ENCODE measurements at places on chromosomes 2 and 18.

DNA sequence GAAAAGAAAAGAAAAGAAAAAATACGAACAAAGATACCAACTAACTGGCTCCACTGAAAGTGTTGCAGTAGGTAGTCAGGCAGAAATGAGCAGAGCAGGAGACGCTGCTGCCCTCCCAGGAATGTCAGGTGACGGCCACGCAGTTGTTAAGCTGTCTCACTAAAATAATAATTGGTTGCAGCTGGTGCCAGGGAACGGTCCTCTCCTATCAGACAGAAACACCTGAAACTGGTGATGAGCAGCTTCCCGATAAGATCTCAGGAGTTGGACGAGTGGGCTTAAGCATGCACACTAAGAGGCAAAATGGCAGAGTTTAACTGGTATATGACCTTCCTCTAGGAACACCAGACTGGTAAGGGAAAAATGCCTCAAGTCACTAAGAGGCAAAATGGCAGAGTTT, 611.1 kb downstream of the ZEB2 start:
- no peak for ATAC-seq

DNA sequence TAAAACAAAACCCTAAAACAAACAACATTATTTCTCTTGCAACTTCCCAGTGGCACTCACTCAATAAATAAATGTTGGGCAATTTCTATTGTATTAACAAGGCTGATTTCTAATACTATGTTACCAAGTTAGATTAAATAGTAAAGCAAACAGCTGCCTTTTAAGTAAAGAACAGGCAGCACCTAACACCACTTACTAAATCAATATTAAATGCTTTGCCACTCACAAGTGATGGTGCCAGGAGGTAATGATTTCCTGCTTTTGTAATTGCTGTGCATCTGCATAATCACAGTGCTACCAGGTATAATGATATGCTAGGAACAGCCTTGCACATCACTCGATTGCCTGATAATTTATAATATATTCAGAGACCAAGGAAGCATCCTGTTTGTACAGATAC, 276.5 kb downstream of the NBAS start:
- no peak for ATAC-seq

- no peak for ATAC-seq
These were observed 369.3 kb upstream of the KCNH7 start for GRCh38 chr2:163207693-163208370.

- peak; percentile 75 for ATAC-seq
These were observed 1.9 kb upstream of the MEIS1 start for GRCh38 chr2:66432801-66433694.

- ATAC-seq: no peak
These were observed 99.3 kb downstream of the ASB1 start for GRCh38 chr2:238525990-238526389.

DNA sequence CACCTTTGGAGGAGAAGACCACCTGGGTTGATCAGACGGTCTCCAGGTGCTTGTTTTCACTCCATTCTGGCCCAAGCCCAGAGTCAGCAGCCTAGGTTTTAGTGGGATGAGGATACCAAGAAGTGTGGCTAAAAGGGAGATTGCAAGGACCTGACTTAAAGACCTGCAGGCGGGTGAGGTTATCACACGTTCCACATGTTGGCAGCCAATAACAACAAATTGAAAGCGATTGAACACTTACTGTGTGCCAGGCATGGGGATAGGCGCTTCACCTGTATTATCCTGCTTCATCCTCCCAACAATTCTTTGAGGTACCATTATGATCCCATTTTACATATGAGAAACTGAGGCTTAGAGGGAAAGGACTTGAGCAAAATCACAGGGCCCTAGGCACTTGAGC, 5.0 kb downstream of the ARL4C start:
- no peak for ATAC-seq

GRCh38 chr2:183219888-183220287, 95.6 kb downstream of the NUP35 start:
- ATAC-seq: no peak

DNA sequence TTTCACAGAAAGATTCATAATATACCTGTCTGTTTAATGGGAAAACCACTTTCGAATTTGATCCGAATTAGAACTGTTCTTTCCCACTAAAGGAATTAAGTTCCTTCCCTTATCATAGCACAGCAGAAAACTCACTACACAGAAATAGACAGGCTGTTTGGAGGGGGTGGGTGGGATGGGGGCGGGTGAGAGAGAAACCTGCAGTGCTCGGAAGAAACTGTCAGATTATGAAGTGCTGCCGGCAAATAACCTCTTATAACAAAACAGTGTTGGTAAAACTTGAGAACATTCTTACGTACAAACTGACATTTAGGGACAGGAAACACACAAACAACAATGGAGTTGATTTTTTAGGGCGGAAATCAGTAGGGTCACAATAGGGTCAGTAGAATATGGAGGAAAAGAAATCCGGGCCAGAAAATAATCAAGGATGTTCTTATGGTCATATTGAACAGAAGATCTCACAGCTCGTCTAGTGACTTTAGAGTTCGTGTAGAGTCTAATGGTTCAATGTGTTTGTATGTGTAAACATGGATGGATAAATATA, 756.0 kb upstream of the LRATD1 start:
- no peak for ATAC-seq

GRCh38 chr18:13302457-13303225, 84.1 kb downstream of the LDLRAD4 start:
- ATAC-seq: no peak

DNA sequence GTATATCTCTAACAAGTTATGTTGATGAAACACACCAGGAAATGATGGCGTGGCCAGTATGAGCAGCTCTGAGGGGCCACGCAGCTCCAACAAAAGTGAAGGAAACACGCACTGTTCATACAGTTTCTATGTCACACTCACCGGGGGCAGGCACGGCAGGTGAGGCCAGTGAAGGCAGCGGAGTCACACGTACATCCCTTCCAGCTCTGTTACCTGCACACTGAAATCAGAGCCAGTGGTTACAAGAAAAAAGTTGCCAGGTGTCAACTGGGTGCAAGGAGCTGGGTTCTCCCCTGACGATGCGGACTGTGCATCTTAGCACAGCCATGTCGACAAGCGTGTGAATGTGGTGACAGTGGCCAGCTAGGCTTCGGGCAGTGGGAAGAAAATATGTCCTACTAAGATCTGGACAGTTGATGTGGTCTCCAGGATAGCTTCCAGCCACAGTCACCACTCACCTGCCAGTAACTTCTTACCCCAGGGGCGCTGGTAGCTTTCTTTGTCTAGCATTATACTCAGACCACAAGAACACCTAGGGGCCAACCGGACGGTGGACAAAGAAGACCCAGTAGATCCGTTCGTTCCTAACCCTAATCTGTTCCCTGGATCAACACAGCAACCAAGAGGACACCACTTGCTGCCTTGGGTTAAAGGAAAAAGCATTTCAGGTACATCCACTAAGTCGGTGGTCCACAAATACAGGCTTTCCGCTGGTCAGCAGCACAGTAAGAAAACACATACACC, 10.1 kb downstream of the HJURP start:
- ATAC-seq: no peak

DNA sequence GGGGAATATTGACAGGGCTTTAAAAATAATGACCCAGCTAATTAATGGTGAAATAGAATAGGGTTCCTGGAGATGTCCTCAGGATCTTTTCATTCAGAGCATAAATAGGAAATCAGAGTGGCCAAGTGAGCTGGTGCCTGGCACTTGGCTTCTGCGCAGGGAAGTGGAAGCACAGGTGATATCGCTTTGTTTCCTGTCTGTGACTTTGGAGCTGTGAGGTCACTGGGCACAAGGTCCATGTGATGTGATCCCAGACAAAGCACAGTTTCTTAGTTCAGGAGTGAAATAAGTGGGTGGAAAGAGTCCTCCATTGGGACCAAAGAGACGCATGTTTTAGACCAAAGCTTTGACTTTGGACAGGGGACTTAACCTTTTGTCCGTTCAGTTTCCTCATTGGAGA, 338.3 kb downstream of the CYRIA start:
- no peak for ATAC-seq

GRCh38 chr2:31419386-31419785, 4.8 kb upstream of the XDH start:
- no peak for ATAC-seq

GRCh38 chr2:112936927-112937232, 25.9 kb downstream of the IL37 start:
- no peak for ATAC-seq

GRCh38 chr2:10042301-10043161, 819 bp upstream of the KLF11 start:
- ATAC-seq: no peak

DNA sequence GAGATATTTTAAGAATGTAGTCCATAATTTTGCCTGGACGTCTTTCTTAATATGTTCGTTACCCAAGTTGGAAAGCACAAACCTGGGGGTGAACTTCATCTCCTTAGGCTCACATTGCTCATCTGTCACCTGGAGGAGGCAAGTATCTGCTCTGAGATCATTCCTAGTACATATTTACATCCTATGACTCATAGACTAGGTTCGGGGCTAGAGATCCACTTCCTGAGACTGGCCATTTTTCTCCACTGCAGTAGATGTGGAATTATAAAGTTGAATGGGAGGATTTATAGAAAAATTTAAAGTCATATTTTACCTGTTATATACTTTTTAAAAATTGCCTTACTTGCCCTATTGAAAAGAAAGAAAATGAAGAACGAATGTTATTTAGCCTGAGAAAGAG, 77.5 kb upstream of the PROKR1 start:
- no peak for ATAC-seq

GRCh38 chr2:70330476-70330875, 28.6 kb upstream of the FAM136A start:
- no peak for ATAC-seq

- ATAC-seq: no peak
These were observed 105.0 kb downstream of the AGAP1 start for GRCh38 chr2:235598532-235599531.

DNA sequence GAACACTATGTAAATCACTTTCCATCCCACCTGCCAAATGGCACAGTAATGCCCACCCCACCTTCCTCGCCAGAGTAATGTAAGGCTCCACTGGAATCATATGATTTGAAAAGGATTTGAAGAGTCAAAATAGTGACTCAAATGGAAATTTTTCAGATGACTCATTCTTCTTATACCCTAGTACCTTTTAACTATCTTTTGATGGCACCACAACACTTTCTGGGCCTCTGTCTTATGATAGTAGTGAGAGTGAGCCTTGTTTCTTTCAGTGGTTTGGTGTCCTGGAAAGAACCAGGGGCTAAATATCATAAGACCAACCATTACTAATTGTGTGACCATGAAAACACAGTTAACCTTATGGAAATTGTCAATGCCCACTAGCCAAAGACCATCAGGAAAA, 235.4 kb upstream of the SLC14A2 start:
- no peak for ATAC-seq

GRCh38 chr18:70156886-70157285, 48.6 kb downstream of the RTTN start:
- ATAC-seq: no peak

DNA sequence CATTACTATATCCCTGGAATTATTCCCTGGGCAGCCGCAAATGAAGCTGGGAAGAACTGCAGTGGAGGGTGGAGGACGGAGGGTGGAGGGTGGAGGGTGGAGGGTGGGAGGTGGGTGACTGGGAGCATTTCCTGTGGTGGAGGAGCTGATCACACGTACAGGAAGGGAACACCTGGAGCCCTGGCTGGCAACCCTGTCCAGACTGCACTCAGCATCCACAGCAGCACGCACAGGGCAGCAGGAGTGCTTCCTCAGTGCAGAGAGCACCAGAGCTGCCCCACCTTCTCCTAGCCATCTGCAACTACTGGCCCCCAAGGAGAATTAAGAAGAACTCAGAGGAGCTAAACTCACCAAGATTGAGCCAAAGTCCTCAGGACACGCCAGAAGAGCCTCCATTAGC, 249.9 kb downstream of the EIPR1 start:
- no peak for ATAC-seq

DNA sequence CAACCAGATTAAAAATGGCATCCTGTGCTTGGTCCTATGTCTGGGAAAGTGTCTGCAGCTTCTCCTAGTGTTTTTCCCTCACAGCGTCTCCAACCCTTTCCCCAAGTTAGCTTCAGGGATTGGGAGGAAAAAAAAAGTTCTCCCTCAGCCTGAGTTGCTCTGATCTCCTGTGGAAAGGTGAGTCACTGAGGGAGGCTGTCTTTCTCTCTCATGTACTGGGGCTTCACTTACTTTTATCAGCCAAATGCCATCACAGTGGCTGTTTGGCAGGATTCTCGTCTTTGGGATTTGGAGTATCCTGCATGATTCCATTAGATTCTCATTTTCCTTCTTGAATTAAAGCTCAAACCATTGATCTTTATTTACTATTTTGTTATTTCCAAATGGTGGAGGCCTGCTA, 18.1 kb downstream of the GTF2A1L start:
- no peak for ATAC-seq

DNA sequence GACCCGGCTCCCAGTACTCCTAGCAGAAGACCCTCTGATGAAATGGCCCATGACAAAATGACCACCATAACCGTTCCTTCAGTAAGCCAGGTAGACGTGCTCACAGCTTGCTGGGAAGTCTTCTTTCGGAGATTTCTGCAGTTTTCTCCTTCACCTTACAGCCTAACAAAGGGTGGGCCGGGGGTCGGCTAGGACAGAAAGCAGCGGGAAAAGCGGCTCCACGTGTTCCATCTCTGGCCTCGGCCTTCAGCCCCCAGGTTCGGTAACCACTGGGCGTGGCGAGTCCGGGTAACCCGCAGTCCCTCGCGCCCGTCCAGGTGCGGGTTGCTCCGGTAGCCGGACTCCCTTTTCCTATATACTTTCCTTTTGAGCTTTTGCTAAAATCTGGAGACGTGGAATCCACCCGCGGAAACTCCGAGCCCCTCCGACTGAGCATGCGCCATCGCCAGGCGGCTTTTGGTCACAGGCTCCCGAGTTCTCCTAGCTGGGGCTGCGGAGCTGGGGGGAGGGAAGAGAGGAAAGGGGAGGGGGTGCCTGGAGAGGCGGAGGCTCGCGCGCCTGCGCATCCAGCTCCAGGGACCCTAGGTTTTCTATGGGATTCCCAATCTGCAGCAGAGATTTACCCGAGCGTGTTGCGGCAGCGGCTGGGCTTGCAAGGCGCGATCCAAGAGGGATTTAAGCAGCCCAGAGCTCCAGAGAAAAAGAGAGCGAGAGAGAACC, at the start of gene VSNL1:
TSS of gene VSNL1 (plus strand) at position 604 of the 720 bp plus-strand sequence. CDS start 51,379 bp downstream, outside the sequence.
- ATAC-seq: peak; percentile 79

- ATAC-seq: no peak
These were observed 138.1 kb downstream of the TWIST2 start for GRCh38 chr2:238985931-238986446.

DNA sequence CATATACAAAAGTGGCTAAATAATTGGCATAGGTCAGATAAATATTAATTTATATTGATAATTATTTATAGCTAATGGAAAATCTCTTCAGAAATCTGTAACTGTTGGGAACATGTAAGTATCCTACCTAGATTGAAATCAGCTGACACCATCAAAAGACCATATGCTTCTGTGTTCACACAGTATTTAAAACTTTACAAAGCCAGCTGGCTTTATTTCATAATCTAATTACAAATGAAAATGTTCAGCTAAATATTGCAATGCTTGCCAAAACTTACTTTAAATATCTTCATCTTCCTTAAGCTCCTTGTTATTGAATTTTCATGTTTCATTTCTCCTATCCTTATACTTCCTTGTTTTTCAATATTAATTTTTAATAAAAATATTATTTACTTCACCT, 190.9 kb upstream of the DOK6 start:
- ATAC-seq: no peak
